Karpas-422 (cell line): ENCODE measurements at places on chromosomes 3 and 15. TPM values are rescaled to one million over a fixed set of nuclear protein-coding genes. Genes with fewer than 3 reads are reported as not detected.

GRAMD1C gene
- 1.4 and 4.0 TPM in 2 replicates for total RNA-seq

WDR76 gene
- total RNA-seq: 39.9 and 43.8 TPM in 2 replicates

ANKDD1A gene
- total RNA-seq: 1.8 TPM in 2 replicates

FBXL2 gene
- total RNA-seq: not detected in 2 replicates

UPK1B gene
- total RNA-seq: not detected in 2 replicates

SLC24A5 gene
- not detected in 2 replicates for total RNA-seq

FBXW12 gene
- total RNA-seq: not detected in 2 replicates

MLF1 gene
- total RNA-seq: not detected in 2 replicates
